NCI-H146 (cell line): ENCODE measurements at places on chromosomes 1 and 21.

GRCh38 chr1:27658951-27659496 lies 13.0 kb downstream of the IFI6 start:
- no peak for DNase-seq

GRCh38 chr1:167426716-167427115 lies 91.6 kb downstream of the CD247 start:
- no peak for DNase-seq

GRCh38 chr1:157141212-157141855 lies 3.1 kb upstream of the ETV3 start:
- DNase-seq, result no peak

DNA sequence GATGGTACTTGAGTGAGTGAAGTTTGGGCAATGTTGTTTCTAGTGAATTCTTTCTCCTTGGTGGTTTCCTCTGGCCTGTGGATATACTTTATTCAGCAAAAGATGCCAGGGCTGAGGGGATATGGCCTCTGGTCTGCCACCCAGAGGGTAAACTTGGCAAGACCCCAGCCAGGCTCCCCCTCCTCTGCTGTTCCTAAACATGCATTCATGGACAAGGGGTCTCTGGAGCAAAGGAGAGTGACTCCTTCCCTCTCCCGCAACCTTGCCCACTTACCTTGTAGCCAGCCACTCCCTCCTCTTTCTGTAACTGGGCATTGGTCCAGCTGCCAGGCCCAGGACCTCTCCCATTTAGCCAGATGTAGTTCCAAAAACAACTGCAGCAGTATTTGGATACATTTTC lies 43.8 kb downstream of the RUNX3 start:
- DNase-seq, result no peak

- DNase-seq, result peak; percentile 21
Observed at GRCh38 chr1:154626456-154627256, 18.7 kb upstream of the ADAR start.

- DNase-seq, result no peak
Observed at GRCh38 chr1:158830904-158831507, at the start of gene MNDA. Gene MNDA (plus strand): TSS chr1:158831351. CDS start chr1:158842154, 10,803 bp downstream.

GRCh38 chr1:92483610-92484471 lies 2.9 kb downstream of the GFI1 start:
- peak; percentile 77 for DNase-seq

- DNase-seq, result no peak
Observed at GRCh38 chr1:107016376-107016978, 40.0 kb upstream of the PRMT6 start.

- DNase-seq, result no peak
Observed at GRCh38 chr1:227058321-227058751, 118.2 kb downstream of the COQ8A start.

DNA sequence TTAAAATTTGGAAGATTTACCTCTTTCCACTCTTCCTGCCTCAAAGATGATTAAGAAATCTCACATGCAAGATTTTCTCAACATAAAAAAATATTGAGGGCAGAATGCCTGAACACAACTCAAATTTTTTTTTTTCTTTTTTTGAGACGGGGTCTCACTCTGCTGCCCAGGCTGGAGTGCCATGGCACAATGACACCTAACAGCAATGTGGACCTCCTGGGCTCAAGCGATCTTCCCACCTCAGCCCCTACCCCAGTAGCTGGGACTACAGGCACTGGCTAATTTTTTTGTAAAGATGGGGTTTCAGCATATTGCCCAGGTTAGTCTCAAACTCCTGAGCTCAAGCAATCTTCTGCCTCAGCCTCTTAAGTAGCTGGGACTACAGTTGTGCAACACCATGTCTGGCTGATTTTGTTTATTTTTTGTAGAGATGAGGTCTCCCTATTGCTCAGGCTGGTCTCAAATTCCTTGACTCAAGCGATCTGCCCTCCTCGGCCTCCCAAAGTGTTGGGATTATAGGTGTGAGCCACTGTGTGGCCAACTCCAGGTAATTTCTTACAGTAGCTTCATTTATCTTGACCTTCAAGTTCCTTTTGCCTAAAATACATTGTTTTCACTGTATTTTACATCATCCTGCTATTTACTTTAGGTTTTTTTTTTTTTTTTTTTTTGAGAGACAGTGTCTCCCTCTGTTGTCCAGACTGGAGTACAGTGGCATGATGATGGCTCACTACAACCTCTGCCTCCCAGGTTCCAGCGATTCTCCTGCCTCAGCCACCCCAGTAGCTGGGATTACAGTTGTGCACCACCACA lies 10.4 kb downstream of the NUCKS1 start:
- no peak for DNase-seq

DNA sequence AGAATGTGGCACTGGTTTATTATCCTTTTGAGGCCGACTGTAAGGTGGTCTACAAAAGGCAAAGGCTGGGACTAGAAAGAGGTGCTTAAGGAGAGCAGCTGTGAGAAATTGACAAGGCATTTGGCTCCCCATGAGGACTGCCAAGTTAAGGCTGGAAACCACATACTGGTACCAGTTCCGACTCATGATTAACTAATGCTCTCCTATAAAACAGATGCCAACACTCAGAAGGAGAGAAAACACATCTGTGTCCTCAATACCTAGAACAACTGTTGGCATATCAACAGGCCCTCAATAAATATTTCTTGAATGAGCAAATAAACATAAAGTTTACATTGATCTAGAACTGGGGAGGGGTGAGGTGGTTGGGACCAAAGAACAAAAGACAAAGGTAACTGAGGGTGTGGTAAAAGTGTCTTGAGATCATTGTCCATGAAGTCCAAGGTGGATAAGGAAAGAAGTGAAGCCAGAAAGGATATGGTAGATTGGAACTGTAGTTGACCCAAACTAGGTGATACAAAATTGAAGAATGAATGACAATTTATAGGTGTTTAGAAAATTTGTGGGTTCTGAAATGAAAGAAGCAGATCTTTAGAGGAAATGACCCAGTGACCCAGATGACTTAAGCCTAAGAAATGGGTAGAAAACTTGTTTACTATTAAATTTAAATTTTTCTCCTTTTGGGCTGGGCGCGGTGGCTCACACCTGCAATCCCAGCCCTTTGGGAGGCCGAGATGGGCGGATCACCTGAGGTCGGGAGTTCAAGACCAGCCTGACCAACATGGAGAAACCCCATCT lies 16.9 kb upstream of the MCL1 start:
- no peak for DNase-seq

DNA sequence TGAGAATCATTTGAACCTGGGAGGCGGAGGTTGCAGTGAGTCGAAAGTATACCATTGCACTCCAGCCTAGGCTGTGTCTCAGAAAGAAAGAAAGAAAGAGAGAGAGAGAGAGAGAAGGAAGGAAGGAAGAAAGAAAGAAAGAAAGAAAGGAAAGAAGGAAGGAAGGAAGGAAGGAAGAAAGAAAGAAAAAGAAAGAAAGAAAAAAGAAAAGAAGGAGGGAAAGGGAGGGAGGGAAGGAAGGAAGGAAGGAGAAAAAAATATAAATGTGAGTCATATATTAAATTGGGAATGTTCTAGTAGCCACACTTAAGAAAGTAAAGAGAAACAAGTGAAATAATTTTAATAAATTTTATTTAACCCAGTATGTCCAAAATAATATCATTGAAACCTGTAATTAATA lies 16.7 kb upstream of the CITED4 start:
- DNase-seq, result no peak

DNA sequence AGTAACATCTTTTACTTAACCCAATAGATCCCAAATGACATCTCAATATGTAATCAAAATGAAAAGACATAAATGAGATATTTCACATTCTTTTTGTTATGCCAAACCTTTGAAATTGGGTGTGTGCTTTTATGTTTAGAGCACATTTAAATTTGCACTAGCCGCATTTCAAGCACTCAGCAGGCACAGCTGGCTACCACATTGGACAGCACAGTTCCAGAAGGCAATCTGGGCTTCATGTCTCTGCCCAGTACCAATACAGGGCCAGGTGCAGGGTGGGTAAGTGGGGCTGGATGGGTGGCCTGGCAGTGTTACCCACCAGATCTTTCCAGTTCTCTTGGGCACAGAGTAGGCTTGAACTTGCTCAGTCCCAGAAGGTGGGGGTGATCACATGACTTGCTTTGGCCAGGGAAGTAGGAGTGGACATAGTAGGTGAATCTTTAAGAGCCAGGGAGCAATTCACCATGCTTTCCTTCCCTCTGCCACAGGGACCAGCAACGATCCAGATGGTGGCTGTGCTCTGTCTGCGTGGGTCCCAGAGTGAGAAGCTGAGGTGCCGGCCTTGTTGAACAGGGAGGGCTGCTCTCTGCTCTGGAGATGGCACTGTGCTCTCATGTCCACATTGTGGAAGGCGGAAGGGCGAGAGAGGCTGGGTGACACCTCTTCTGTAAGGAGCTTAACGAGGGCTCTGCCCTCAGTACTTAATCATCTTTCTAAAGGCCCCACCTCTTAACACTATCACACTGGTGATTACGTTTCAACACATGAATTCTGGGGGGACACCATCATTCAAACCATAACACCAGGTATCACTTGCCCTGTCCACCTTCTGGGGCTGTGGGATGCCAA lies 261.4 kb downstream of the GRIK3 start:
- no peak for DNase-seq
